ENCODE measurements at places on chromosomes 7 and 10.

DNA sequence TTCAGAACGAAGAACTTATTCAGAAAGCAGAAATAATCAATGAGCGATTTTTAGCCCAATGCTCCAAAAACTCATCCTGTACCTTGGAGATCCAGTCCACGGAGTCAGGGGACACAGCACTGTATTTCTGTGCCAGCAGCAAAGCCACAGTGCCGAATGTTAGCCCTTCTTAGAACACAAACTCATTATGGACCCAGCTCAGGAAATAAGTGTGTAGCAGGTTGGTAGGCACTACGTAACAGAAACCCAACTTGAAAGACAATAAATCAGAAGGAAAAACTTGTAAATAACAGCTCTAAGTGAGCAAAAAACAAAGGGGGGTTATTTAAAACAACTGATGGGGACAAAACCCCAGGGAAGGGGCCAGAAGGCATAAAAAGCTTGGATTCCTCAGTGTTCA is 112.0 kb upstream of the PRSS1 start:
- no peak for DNase-seq

GRCh38 chr10:99740933-99741559 is 9.0 kb downstream of the CUTC start:
- DNase-seq: no peak

DNA sequence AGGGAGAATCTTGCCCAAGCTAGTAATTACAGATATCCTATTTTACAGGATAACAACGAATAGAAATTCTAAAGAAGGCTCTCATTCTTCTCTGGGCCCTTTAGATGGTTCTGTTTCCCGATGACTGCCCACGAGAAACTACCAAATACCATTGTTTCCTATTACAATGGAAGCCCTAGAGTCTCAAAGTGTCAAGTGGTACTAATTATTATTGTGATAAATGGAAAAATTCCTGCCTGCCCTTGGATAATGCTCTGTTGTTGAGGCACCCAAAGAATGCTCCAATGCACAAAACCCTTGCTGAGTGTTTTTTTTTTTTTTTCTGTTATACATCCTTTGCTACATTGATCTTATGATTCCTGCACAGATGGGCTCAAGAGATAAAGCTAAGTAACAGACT is 504.5 kb downstream of the XPNPEP1 start:
- no peak for DNase-seq

DNA sequence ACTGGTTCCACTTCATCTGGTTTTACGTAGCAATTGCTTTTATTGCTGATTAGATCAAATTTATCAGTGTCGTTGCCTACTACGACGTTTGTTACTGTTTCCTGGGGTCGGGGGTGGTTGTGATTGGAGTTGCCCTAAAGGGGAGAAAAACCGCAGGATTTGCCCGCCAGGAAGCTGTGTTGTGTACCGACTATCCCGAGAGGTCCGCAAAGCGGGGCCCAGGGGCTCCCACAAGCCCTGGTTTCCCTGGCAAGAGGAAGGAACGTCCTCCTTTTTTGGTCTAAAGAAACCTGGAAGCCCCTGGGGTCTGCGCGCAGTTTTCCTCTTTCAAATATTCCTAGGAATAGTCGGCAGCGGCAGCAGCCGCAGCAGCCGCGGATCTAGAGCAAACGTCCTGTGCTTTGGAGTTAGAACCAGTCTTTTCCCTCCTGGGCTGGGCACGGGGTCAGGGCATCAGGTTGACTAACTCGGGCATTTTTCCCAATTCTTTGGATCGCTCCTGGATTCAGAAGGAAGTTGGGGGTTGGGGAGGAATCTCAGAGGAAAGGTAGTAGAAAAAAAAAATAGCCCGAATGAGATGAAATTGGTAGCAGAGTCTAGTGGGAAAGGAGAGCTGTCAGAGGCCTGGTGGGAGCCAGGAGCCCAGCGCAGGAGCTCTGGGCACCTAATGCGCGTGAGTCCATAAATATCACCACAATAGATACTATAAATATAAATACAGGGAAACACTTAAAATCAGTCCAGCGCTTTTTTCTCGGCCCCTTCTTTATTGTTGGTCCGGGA is 4.6 kb downstream of the VAX1 start:
- no peak for DNase-seq

- DNase-seq: no peak
Measured at GRCh38 chr10:10528563-10528910, 489.1 kb upstream of the CELF2 start.

DNA sequence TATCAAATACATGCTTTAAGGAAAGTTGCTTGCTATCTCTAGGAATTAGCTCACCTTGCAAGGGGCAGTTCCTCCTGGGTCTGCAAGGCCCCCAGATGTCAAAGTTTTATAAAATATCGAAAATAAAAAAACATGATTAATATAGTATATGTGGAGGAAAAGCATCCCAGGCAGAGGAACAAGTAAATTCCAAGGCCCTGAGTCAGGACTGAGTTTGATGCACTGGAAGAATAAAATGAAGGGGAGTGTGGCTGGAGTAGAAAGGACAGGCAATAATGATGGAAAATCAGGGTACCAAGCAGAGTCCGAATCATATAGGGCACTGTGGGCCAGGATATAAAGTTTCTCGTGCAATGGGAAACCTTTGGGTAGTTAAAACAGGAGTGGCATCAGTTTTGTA is 112.4 kb upstream of the EEPD1 start:
- no peak for DNase-seq

DNA sequence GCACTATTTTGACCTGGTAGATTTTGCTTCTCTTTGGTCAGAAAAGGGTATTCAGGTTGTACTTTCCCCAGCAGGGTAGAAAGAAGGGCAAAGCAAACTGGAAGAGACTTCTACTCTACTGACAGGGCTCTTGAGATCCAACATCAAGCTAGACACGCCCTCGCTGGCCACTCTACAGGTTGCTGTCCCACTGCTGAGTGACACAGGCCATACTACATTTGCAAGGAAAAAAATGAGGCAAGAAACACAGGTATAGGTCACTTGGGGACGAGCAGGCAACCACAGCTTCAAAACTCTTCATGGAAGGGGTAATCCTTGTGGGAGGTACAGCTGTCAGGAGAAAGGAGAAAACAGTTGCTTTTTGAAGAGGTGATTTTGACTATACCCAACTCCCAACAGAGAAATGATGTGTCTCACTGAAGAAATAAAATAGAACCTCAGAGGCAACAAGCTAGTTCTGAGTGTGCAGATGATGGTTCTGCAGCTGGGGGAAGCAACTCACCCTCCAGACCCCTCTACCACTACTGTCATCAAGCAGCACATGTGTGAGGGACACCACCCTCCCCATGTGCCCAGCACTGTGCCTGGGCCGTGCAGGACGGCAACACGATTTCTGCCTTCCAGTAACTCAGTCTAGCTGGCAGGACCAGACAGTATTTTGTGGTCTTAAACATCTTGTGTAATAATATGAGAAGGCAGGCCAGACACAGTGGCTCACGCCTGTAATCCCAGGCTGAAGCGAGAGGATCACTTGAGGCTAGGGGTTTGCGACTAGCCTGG is 16.3 kb downstream of the AKR1B1 start:
- no peak for DNase-seq

DNA sequence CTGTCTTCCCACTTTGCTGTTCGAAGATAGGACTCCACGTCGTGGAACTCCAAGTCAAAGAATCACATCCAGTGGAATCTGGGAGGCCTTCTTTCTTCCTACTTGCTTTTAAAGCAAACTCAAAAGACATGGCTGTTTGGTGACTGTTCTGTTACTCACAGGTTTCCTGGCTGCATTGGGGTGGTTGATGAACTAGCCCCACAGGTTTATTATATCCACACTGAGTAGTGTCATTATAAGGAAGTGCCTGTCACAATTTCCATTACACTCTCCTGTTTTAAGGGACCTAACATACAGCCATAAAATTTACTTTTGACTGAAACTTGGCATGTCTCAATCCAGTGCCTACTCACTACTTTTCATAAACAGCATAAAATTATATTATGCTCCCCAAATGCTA is 287.3 kb upstream of the SP4 start:
- no peak for DNase-seq

GRCh38 chr10:97539523-97540200 is 32.9 kb upstream of the ANKRD2 start:
- no peak for DNase-seq

GRCh38 chr7:70189776-70190175 is 591.5 kb downstream of the AUTS2 start:
- no peak for DNase-seq
